Thoracic aorta (tissue), 2 donors: ENCODE measurements at places on chromosomes 5 and 9.

GRCh38 chr5:57844410-57844809 lies 361.8 kb upstream of the ACTBL2 start:
- DNase-seq, result no peak

- DNase-seq, result no peak
Observed at GRCh38 chr5:112217843-112218579, 201.1 kb downstream of the EPB41L4A start.

DNA sequence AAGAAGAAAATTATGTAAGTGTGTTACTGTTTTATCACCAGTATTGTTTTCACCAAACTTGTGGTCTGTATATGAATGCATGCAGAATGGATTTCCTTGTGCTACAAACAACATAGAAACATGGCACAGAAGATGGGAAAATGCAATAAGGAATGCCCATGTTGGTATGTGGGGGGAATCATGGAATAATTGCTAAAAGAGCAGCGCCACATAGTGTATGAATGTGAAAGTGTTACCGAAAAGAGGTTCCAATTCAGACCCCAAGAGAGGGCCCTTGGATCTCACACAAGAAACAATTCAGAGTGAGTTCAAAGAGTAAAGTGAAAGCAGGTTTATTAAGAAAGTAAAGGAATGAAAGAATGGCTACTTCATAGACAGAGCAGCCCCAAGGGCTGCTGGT lies 26.4 kb upstream of the TYRP1 start:
- no peak for DNase-seq

DNA sequence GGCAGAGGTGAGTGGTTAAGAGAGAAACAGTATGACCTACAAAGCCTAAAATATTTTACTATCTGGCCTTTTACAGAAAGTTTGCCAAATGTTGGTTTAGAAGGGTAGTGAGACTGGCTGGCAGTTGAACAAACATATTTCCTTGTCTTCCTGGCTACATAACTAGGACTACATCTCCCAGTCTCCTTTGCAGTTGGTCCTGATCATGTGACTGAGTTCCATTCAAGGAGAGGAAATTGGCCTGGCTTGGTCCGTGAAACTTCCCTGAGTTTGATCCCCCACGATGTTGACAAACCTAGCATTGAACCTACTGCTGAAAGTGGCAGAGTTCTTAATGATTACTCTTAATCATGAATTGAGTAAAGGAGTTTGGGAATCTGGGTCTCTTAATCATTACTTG lies 280.8 kb downstream of the SLIT3 start:
- no peak for DNase-seq

GRCh38 chr9:121399126-121399882 lies 29.3 kb upstream of the STOM start:
- no peak for DNase-seq

DNA sequence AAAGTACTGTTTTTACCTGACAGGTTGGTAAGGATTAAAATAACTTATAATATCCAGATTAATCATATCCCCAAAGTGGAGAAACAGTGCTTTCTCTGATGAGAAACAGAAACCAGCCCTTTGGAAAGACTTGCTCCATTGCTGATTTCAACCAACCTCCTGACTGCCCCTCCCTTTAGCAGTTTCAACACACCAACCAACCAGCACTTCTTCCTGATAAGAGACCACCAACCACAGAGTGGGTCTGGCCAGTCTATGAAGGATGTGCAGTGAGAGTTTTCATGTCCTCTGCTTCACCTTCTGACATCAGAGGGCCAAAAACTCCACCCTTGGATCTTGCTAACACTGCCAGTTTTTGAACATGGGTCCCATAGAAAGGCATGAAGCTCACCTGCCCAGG lies 28.1 kb downstream of the RIGI start:
- DNase-seq, result no peak

DNA sequence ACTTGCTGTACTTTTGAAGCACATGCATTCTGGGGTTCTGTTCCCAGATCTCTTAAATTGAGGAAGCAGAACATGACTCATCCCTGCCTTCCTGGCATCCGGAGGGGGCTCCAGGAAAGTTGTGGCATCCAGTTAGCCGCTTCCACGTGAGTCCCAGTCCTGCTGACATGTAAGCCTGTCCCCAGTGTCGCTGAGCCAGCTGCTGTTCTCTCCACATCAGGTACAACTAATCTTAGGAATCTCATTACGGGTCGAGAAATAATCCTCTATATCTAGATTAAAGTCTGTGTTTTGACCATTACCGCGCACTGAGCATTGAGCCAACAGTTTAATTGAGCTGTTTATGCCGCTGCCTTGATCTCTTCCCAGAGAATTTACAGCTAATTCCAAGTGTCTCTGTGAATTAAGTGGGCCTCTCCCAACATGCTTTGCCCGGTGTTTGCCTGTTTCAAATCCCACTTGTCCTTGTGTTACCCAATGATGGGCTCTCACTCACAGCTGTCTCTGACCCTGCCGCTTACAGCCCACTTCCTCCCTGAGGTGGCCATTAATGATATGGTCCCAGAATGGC lies 10.5 kb upstream of the SHB start:
- DNase-seq, result no peak

DNA sequence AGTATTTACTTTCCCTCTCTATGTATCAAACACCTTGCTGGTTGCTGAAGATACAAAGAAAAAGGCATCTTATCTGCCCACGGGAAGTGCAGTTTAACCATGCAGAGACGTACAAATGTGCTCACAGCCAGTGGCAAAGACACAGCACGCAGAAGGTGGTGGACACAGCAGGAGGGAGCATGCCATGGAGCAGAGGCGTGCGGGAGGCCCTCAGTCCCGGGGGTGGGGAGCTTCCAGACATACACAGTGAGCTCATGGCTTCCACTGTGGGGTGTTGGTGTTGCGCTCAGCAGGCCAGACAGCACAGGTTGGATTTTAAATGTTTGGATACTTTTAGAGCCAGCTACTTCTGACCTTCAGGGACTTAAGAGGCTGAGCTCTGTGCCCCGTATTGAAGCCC lies 8.8 kb upstream of the BARX1 start:
- no peak for DNase-seq

- no peak for DNase-seq
Observed at GRCh38 chr9:35481347-35481975, 8.4 kb upstream of the RUSC2 start.

GRCh38 chr9:90540734-90541133 lies 101.9 kb downstream of the DIRAS2 start:
- no peak for DNase-seq

- no peak for DNase-seq
Observed at GRCh38 chr5:136308212-136308795, 57.0 kb downstream of the TRPC7 start.

DNA sequence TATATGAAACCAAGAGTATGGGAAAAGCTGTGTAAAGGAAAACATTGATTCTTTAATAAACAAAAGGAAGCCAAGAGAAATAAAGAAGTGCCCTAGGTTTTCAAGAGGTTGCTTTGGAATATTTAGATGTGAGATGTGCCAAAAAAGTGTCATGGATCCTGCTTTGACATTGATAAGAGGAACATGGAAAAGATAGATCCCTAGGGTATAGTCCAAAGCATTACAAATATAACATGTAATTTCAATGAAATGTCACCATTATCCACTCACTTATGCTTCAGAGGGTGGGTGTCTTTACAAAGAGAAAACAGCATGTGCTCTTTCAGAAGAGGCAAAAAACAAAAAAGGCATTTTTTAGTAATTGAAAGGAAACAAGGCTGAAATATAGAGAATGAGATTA lies 1196.7 kb downstream of the EFNA5 start:
- no peak for DNase-seq

DNA sequence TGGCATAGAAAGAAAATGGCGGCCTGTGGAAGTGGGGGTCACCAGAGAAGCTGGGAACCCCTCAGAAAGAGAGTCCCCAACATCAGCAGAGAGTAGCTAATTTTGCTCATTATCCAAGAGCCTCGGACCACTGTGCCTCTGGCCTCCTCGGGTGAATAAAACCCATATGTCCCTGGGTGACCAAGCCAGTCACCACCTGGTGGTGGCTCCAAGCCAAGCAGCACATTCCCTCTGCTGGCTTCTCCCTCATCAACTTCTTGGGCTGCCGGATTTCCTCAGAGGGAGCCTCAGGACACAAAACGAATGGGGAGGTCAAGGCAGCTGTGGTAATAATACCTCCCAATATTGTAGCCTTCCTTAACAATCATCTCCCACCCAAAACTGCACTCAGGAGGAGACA lies 242.5 kb downstream of the NFIB start:
- DNase-seq, result no peak

GRCh38 chr9:21527579-21527978 lies 45.5 kb upstream of the IFNE start:
- no peak for DNase-seq

DNA sequence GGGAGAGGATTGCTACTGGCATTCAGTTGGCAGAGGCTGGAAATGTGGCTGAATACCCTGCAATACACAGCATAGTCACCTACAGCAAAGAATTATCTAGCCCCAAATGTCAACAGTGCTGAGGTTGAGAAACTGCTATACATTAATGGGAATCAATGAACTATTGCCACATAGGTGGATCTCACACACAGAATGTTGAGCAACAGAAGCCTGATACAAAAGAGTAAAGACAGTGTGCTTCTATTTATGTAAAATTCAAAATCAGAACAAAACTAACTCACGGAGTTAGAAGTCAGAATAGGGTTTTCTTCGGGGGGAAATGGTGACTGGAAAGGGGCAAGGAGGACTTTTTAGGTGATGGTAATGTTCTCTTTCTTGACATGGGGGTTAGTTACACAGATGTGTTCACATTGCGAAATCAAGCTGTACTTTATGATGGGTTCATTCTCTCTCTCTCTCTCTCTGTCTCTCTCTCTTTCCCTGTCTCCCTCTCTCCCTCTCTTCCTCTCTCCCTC lies 45.7 kb upstream of the PANK3 start:
- no peak for DNase-seq

- DNase-seq, result no peak
Observed at GRCh38 chr9:33379666-33380389, 22.5 kb downstream of the AQP7 start.

DNA sequence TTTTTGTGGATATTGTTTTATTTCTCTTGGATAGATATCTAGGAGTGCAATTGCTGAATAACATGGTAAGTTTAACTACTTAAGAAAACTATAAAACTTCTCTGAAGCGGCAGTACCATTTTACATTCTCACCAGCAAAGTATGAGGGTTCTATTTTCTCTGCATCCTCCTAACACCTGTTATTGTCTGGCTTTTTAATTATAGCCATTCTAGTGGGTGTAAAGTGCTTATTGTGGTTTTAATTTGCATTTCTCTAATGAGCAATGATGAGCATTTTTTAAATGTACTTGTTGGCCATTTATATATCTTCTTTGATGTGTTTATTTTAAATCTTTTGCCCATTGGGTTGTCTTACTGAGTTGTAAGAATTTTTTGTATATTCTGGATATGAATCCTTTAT lies 28.7 kb downstream of the SMIM32 start:
- no peak for DNase-seq

GRCh38 chr5:180133971-180134508 lies 62.5 kb upstream of the RNF130 start:
- no peak for DNase-seq

GRCh38 chr5:176664886-176665285 lies 17.6 kb downstream of the TSPAN17 start:
- DNase-seq, result no peak

- no peak for DNase-seq
Observed at GRCh38 chr5:156383510-156384265, 56.7 kb downstream of the SGCD start.

- no peak for DNase-seq
Observed at GRCh38 chr5:16750445-16750844, 133.6 kb upstream of the RETREG1 start.

GRCh38 chr5:1756481-1756880 lies 43.2 kb downstream of the MRPL36 start:
- no peak for DNase-seq

GRCh38 chr9:94479757-94480156 lies 75.1 kb upstream of the PCAT7 start:
- DNase-seq, result no peak

- no peak for DNase-seq
Observed at GRCh38 chr5:163913548-163913947, 408.1 kb downstream of the MAT2B start.

- no peak for DNase-seq
Observed at GRCh38 chr9:75130621-75131230, 42.4 kb downstream of the OSTF1 start.

DNA sequence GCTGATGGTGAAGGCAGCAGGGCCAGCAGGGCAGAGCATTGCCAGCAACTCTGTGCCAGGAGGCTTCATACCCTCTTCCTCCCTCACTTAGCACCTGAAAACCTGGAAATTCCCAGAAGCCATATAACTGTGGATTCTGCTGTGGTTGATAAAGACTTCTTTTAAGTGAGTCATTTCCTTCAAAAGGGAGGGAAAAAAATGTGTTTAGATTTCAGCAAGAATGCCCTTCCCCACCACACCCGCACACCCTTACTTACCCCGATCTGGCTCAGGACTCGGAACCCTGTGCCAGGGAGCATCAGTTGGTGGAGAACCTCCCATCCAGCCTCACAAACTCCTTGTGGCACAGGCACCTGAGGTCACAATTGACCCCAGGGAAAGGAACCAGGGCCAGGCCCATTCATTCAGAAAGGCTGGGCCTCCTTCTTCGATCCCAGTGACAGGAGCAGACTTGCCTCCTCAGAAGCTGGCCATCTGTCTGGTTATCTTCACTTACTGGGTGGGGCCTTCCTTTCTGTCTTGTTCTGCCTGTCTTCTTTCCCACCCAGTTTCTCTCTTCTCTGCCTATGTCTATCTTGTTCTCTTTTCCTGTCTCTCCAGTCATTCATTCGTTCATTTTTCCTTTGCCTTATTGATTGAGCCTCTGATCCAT lies 62.6 kb downstream of the PLAC8L1 start:
- DNase-seq, result no peak

DNA sequence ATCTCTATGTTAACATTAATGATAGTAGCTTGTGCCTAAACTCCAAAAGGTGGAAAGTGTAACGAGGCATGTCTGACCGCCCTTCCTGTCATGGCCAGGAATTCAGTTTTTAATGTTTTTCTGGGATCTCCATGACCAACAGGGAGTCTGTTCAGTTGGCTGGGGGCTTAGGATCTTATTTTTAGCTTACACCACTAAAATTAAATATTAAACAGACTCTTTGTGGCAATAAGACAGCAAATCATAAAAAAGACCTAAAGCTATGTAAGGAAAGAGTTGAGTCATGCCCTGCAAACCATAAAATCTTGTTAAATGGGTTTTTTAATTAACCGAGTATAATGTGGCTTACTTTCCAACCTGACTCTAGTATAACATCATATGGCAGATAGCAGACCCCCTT lies 247.8 kb downstream of the DIRAS2 start:
- DNase-seq, result no peak

- DNase-seq, result no peak
Observed at GRCh38 chr5:41432481-41433253, 77.7 kb downstream of the PLCXD3 start.

DNA sequence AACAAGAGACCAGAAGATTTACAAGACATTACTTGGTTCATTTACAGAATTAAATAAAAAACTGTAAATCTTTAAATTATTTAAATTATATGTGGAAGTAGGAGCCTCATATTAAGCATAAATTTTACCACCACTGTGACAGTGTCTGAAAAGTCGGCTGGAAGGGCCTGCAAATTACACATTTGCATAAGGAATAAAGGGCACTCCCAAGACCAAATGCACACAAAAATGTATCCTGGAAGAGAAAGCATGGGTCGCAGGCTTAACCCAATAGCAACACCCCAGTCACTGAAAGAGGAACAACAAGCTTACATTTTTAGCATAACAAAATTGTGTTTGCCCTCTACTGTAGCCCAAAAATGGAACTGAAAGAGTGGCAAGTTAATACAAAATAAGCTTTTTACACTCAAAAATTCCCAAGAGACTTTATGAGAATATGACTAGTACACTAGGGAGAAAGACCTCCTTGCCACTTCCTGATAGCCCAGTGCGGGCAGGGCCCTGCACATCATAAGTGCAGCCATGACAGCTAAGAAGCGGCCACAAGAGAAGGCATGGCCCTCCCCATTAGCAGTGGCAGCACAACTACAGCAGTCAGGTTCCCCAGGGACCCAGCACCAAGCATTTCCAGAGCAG lies 482.0 kb downstream of the DTWD2 start:
- no peak for DNase-seq
